Activated CD4-positive, alpha-beta T cell treated with anti-CD3 and anti-CD28 coated beads, Interleukin-2, Interleukin-4, amounts not matched to agents 100 ng/mL and 50 ng/mL, durations not matched to agents 16 hours and 8 hours (primary cell): ENCODE measurements at places on chromosomes 12 and 14.
A peak's percentile ranks its signal among the peaks of the same experiment; 100 is the strongest.

- no peak for DNase-seq
Measured at GRCh38 chr12:116018282-116018681, 259.2 kb downstream of the MED13L start.

GRCh38 chr14:68535404-68536017 lies 257.4 kb downstream of the ZFP36L1 start:
- no peak for DNase-seq

DNA sequence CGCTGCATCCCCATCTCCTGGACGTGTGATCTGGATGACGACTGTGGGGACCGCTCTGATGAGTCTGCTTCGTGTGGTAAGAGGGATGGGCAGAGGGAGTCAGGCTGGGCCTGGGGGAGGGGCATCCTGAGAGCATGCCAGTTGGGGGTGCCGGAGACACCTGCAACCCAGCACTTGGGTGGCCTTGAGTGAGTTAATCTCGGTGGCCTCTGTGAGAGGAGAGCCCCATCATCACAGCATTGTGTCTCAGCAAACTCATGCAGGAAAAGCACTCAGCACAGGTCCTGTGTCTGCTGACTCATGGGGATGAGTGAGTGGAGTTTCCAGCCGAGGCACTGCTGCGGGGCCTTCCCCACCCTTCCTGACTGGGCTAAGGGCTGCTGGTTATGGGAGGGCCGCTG lies 19.6 kb upstream of the LRP1-AS start:
- DNase-seq, result peak; percentile 34

DNA sequence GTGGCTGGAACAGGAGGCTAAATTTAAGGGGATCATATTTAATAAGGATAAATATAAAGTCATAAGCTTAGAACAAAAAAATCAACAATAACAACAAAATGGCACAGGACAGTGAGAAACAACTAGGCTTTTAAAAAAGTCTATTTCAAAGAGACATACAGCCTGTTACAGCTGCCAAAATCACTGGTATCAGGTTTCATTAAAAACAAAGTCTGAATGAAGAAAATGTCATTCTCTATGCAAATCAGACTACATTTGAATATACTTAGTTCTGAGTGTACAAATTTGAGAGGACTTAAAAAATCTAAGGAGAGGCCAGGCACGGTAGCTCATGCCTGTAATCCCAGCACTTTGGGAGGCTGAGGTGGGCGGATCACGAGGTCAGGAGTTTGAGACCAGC lies 44.0 kb downstream of the TFCP2 start:
- no peak for DNase-seq

GRCh38 chr12:109721276-109721675 lies 7.7 kb downstream of the FAM222A start:
- no peak for DNase-seq

GRCh38 chr12:108302403-108303311 lies 36.5 kb downstream of the CMKLR1 start:
- no peak for DNase-seq

- no peak for DNase-seq
Measured at GRCh38 chr12:131432532-131433260, 278.2 kb upstream of the SFSWAP start.

DNA sequence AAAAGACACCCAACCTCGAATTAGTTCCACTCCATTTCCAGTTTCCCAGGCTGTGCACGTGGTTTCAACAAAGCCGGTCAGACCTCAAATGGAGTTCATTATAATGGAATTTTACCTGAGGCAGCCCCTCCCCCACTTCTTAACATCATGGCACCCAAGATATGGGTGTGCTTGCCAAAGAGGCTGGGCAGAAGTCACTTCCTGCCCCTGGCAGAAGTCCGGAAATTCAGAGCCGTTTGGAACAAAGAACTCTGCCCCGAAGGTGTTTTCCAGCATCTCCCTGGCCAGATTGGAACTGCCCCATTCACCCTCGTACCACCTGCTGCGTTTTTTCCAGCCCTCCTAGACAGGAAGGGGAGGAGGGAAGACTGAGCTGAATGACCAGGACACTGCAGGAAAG lies 8.2 kb downstream of the VDR start:
- DNase-seq, result no peak

- no peak for DNase-seq
Measured at GRCh38 chr12:14452865-14453264, 87.4 kb downstream of the ATF7IP start.

- no peak for DNase-seq
Measured at GRCh38 chr14:21015312-21015711, 9.5 kb downstream of the NDRG2 start.

- no peak for DNase-seq
Measured at GRCh38 chr12:106037524-106038298, 101.0 kb downstream of the NUAK1 start.

- no peak for DNase-seq
Measured at GRCh38 chr12:69949311-69950002, 124.4 kb downstream of the MYRFL start.

DNA sequence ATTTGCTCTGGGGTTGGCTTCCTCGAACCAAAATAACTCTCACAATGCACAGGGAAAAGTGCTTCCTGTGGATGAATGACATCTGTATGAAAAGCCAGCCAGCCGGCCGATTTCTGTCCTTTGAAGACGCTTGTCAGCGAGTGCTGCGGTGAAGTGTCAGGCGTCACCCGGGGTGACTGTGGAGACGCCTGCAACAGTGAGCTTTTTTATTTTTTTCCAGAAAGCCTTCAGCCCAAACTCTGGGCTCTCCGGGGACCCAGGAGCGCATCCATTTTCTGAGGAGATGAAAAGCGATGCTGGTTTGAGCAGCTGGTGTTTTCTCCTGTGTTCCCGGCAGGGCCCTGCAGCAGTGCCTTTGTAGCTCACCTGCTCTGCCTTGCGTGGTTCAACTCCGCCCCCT lies 147.9 kb upstream of the MYL2 start:
- no peak for DNase-seq

- DNase-seq, result no peak
Measured at GRCh38 chr12:122333142-122334087, 67.1 kb upstream of the VPS33A start.

DNA sequence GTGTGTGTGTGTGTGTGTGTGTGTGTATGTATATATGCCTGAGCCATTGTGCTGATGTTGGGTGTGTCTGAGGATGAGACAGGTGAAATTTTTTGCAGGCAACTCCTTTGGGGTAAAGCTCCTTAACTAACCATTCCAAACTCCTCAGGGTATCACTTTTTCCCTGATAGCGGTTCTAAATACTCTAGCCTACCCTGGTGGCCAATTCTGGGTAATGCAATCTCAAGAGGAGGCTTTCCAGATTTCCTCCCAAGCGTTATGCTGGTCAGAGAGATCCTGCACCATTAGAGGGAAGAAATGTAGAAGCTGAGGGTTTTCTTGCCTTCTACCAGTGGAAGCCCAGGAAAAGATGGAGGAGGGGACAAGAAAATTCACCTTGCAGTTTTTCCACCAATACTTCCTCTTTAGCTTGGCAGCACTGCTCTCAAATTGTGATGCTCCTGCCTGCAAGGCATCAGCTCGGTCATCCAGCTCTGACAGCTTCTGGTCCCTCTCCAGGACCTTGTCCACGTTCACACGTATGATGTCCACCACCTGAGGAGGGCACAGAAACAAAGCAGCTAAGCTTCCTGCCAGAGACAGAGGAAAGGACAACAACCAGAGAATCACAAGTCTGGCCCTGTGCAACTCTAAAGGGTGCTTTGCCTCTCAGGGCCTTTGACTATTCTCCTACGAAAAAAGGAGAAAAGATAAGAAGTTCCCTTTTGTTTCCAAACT lies 4.9 kb downstream of the VAMP1 start:
- DNase-seq, result no peak

GRCh38 chr12:64056741-64057140 lies 165.4 kb downstream of the KICS2 start:
- DNase-seq, result no peak
